ENCODE measurements at places on chromosomes 16 and 17.

DNA sequence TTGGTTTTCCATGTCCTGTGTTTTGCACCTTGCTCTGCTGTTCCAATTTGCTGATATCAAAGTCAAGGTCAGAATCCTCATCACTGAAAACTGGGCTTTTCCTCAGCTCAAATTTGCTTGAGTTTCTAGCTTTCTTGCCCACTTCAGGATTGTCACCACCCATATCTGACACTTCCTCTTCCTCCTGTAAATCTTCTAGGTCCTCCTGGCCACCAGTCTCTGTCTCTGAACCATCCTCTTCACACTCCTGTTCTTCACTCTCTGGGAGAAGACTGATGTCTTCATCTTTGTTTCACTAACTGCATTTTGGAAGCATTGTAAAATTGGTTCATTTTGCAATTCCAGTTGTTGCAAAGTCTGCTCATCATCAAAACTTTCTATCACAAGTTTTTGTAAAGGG is 63.4 kb upstream of the RBL2 start:
- DNase-seq = no peak

- no peak for DNase-seq
These were observed 14.6 kb downstream of the STH start for GRCh38 chr17:46013502-46014165.

- no peak for DNase-seq
These were observed 7.3 kb downstream of the RGS11 start for GRCh38 chr16:268141-269053.

- no peak for DNase-seq
These were observed 131.8 kb downstream of the UTP18 start for GRCh38 chr17:51391982-51392654.

GRCh38 chr17:36525113-36525512 is 9.6 kb downstream of the MYO19 start:
- no peak for DNase-seq

DNA sequence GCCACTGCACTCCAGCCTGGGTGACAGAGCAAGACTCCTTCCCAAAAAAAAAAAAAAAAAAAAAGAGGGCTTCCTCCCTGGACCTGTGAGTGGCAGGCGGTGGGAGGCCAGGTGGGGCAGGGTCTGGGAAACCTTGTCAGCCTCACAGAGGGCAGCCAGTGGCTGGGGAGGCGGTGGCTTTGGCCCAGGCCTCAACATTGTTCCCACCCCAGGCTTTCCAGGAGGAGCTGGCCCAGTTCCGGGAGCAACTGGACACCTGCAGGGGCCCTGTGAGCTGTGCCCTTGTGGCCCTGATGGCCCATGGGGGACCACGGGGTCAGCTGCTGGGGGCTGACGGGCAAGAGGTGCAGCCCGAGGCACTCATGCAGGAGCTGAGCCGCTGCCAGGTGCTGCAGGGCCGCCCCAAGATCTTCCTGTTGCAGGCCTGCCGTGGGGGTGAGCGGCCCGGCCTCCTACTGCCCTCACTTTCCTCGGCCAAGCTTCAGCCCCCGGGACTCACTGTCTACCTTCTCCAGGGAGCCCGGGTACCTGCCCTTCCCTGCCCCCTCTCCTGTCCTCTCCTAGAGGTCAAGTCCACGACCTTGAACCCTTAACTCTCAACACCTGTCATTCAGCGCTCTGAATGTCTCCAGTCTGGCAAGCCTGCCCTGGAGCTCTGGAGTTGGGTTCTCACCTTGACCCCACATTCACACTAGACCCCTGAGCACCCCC is 12.4 kb downstream of the ZNF213 start:
- DNase-seq = no peak

DNA sequence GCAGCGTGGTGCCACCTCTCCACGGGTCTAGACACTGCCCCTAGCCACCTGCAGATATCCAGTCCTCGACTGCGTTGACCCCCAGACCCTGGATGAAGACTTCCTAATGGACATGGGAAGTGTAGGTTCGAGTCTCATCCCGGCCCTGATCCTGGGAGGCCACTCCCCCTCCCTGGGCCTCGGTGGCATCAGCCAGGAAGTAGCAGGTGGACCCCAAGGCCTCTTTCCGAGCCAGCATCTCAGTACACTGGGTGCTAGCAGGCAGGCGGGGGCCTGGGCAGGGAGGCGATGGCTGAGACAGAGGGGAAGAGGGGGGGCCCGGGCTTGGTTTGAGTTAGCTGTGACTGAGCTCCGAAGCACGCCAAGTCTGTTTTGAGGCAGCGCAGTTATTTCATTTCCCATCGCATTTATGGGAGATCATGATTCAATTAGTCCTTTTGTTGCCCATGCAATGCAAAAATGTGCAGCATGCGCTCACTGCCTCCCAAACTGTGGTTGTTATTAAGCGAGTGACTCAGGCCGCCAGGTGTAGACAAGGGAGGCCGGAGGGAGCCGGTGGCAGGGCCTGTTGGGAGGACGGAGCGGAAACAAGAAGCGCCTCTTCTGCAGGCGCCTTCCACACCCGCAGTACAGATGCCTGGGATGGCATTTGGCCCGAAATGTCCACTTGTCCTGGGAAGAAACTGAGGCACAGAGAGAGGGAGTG is 25.3 kb upstream of the ZNF469 start:
- no peak for DNase-seq

DNA sequence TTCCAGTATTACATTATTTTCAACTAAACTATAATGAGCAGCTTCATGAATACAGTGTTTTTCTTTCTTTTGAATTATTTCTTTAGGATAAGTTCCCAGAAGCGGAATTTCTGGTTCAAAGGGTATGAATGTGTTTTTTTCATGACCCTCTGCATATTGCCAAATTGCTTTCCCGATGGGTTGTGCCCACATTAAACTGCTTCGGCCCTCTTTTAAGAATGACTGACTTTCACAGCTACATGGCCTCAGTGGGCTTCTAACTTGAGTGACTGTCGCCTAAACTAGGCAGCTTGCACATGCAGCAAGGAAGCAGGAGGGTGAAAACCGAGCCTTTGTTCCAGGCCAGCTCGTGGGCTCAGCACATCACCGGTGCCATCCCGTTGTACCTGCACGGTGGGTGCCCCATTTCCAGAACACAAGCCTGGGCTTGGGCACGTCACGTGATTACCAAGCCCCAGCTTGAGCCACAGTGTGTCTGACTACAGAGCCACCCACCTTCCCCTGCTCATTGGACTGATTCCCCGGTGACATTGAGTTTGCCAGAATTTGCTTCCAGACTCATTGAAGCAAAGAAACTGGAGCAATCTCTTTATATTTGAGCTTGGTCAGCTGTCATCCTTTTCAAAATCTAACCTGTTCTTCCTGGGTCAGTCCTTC is 112.8 kb downstream of the CLEC16A start:
- no peak for DNase-seq

DNA sequence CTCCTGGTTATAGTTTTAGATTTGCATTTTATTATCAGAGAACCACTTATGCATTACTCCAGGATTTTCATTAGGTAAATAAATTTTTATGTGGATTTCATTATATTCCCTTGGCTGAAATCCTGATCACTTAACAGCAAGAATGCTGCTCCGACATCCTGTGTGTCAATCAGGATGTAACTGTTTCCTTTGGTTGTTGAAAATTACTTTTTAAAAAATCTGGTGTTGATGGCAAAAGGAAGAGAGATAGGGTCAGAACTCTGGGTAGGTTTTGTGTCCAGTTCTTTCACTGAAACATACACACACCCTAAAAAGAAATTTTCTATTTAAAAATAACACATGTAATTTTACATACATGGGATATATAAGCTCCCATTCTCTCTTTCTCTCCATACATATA is 30.9 kb downstream of the ZNF423 start:
- no peak for DNase-seq

GRCh38 chr16:56298116-56298515 is 106.8 kb downstream of the GNAO1 start:
- DNase-seq = no peak

- no peak for DNase-seq
These were observed 6.6 kb downstream of the PDP2 start for GRCh38 chr16:66886914-66887313.

DNA sequence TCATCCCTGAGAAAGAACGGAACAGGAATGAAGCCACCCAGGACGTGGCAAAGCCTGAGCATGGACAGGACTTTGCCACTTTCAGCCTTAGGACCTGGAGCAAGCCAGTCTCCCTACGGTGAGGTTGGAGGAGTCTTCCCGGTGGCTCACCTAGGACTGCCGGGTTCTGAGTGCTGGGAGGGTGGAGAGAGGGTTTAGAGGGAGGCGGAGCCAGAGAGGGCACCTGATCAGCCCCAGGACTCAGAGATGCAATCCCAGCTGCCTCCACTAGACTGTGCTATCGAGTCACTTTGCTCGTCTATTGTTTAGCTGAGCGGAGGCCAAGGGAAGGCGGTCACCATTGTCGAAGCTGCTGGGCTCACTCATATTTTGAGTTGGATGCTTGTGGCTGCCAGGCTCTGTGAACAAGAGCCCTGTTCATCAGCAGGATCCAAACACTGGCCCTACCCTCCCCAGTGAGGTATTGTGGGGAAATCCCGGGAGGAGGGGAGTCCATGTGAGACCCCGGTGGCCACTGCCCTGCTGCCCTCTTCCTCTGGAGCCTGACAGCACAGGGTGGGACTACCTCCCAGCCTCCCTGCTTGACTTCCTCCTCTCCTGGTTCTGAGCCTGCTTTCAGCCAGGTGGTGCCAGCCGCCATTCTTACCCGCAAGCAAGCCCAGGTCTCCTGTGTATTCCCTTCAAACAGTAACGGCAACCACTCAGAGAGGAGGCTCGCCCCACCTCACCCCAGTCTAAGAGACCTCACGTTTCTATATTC is 7.0 kb downstream of the KRT14 start:
- DNase-seq = peak; percentile 60

DNA sequence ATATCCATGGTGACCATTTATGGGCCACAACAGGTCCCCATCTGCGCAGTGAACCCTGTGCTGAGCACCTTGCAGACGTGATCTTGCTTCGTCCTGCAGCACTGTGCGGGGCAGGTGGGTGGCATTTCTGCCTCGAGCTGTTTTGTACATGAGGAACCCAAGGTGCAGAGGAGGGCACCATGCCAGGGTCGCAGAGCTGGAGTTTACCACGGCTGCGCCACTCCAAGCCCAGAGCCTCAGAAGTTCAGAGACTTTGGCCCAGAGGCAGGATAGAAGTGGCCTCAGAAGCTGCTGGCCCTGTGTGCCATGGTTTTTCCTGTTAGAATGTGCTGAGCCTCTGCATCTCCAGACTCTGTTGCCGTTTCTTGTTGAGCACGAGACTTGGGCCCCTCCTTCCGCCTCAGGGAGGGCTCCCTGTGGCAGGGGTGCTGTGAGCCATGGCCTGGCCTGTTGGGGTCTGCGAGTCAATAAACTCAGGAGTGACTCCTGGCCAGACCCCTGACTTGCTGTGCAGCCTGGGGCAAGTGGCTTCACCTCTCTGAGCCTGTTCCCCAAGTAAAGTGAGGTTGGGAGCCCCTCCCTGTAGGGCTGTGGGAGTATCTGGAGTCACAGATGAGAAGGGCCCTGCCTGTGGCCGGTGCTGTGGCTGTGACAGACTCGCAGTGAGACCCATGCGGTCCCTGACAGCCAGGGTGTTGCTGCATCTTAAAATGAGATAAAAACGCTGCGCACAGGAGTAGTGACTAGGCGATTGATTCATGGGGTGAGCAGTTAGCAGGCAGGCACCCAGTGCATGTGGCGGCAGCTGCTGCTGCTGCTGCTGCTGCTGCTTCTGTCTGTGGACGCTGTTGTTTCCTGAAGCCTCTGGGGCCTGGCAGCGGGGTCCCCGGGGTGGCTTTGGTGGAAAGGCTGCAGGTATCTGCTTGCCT is 11.8 kb downstream of the MAP2K3 start:
- no peak for DNase-seq

- DNase-seq = peak; percentile 96
These were observed 47.2 kb downstream of the ARHGAP27 start for GRCh38 chr17:45385331-45385997.

GRCh38 chr17:78053777-78054468 is 74.6 kb downstream of the TMC6 start:
- no peak for DNase-seq

DNA sequence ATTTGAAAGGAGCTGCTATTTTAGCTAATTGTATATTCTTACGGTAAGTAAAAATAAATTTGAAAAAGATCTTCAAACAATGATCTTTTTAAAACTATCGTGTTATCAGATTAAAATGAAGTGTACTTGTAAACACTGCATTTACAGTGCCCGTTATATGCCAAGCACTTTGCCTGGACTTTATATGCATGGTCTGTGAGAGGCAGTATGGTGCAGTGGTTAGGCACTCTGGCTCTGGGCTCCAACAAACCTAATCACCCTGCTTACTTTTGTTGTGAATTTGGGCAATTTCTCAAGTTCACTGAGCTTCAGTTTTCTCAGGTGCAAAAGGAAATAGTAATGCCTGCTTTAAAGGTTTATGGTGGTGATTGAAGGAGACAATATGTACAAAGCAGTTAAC is 1.4 kb downstream of the PMP22 start:
- DNase-seq = no peak

- DNase-seq = no peak
These were observed 131.6 kb upstream of the PLCG2 start for GRCh38 chr16:81647527-81647926.

- no peak for DNase-seq
These were observed 12.2 kb upstream of the MMD start for GRCh38 chr17:55433629-55434422.

- DNase-seq = no peak
These were observed 337.8 kb upstream of the CDH5 start for GRCh38 chr16:66028510-66029216.

DNA sequence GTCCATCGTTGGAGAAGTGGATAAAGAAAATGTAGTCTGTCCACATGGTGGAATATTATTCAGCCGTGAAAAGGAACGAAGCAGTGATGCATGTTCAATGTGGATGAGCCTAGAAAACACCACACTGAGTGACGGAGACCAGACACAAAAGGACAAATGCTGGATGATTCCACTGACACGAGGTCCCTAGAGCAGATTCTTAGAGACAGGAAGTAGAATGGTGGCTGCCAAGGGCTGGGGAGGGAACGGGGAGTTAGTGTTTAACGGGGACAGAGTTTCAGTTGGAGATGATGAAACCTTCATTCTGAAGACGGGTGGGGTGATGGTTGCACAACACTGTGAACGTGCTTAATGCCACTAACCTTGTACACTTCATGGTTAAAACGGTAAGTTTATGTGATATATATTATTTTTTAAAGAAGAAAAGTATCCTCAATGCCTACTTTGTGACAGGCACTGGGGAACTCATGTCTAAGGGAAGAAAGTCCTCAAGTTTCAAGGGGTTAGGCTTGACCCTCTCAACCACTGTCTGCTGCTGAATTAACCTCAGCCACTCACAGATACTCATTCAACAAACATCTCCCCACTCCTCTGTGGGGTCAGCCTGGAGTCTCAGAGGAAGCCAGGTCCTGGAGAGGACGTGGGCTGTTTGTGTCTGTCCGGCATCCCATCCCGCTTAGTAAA is 17.6 kb downstream of the C16orf74 start:
- no peak for DNase-seq

GRCh38 chr16:2765462-2766404 is 11.3 kb downstream of the ELOB start:
- no peak for DNase-seq

Data from CD4-positive, alpha-beta T cell treated with Interleukin-17A for 4 hours (primary cell).